ENCODE measurements at places on chromosomes 4 and X.

DNA sequence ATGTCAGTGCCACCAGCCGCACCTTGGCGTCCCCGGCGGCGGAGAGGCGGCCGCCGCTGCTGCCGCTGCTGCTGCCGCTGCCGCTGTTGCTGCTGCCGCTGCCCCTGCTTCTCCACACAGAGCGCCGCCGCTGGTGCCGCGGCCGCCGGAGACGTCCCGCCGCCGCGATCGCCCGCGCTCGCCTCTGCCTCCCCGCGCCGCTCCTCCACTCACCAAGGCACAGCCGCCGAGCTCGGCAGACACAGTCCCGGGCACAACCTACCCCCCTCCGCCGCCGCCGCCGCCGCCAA is at the start of gene PPP3CA:
TSS of gene PPP3CA (minus strand) at position 260 of the 290 bp plus-strand sequence.
- DNase-seq = no peak

DNA sequence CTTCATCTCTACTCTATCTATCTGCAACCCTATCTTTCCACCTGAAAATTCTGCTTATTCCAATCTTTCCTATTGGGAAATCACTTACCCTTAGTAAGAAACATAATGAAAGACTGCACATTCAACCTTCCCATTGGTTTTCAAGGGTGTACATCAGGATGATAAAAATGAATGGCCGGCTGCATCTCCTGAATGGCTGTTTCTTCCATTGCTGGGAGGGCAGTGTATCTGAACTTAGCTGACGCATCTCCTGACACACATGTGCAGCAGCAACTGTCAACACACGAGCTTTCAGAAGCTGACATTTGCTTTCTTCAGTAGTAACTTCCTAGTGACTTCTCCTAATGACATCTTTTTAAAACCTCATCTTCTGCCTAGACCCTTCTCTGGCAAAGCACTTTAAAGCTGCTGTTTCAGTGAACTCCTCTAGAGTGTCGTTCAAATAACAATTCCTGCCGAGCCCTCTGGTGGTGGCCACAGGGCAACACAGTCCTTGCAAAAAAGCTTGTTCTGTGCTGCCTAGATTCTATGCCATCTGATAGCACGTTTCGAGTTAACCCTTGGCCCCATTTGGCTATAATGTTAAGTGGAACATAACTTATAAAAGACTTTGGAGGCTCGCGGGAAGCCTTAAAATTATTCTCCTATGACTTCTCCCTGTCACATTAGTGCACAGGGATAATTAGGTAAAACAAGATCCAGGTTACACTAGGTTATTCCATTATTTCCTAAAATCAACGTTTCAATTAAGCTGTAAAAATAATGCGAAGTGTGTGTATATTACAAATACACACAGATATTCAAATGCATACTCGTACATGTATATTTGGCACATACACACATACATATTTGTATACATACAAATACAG is 2340.7 kb downstream of the PCDH7 start:
- DNase-seq = no peak

DNA sequence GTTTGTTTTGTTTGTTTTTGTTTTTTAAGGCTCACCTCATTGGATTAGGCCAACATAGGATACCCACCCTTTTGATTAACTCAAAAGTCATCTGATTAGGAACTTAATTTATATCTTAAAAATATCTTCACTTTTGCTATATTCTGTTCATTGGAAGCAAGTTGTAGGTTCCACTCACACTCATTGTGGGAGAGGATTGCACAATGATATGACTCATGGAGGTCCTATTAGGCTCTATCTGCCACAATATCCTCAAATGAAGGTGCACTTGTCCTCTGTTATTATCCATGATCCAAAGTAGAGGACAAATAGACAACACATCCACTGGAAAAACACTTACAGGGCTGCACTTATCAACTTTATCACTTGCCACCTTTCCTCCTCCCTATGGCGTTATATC is 60.5 kb upstream of the ADAMTS3 start:
- no peak for DNase-seq

- DNase-seq = no peak
These were observed 183.6 kb downstream of the MGST2 start for GRCh38 chr4:139849219-139849618.

GRCh38 chrX:66008328-66008970 is 31.4 kb downstream of the VSIG4 start:
- DNase-seq = no peak

DNA sequence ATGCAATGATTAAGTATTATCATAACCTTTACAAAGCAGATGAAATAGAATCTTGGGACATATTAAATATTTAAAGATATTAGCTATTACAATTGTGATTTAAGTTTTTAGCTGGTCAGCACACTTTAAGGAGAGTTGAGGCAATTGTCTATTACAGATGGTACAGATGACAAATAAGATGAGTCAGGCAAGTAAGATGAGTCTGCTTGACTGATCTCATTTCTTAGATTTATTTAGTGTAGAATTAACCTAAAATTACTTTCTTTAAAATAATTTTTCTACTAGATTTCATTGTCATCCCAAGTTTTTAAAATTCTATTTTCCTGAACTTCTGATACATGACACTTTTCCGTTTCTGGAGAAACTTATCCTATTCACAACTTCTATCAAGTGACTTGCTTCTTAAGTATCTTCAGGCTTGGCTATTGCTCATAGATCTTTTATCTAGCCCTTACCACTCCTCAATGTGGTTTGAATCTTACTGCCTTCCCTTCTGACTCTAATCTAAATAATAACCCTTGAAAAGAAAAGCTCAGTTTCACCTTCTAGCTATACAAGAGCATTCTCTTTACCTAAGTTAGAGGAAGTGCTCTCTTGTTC is 32.9 kb downstream of the CXCL1 start:
- DNase-seq = no peak

All from GM13976 (cell line).